Spinal cord (tissue), 10 donors: ENCODE measurements at places on chromosomes 5 and 9.

DNA sequence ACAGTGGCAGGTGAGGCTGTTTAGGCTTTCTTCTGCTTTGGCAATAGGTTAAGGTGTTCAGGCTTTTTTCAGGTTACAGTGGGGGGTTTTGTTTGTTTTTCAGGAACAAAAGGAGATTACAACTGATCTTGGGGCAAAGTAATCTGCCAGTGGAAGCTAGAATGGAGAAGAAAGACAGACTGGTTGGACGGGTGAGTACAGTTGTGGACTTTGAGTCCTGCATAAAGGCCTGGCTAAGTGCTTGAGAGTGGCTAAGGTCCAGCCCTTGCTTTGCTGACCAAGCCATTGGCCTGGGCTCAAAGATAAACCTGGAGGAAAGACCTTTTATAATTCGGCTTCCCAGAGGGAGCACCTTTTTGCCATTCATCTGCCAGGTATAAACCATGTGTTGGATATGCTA lies 63.1 kb downstream of the MTMR12 start:
- no peak for DNase-seq

DNA sequence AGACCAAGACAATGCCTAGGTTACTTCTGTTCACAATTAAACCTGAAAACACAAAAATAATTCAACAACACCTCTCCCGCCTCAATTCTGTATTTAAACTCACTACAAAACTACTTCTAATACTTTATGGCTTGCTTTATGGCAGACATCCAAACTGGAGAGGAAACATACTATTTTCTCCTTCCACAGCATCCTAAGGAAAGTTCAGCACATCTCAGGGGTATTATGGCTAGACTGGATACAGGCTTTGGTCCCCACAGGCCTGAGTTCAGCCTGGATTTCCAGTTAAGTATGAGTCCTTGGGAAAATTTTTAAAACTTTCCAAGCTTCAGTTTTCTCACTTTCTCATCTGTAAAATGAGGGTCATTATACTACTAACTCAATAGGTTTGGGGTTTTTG lies 480.2 kb downstream of the CAAP1 start:
- no peak for DNase-seq

- DNase-seq: no peak
These were observed 177.6 kb downstream of the DEPDC1B start for GRCh38 chr5:60522292-60522905.

GRCh38 chr5:116395226-116395625 lies 179.4 kb downstream of the SEMA6A start:
- no peak for DNase-seq

DNA sequence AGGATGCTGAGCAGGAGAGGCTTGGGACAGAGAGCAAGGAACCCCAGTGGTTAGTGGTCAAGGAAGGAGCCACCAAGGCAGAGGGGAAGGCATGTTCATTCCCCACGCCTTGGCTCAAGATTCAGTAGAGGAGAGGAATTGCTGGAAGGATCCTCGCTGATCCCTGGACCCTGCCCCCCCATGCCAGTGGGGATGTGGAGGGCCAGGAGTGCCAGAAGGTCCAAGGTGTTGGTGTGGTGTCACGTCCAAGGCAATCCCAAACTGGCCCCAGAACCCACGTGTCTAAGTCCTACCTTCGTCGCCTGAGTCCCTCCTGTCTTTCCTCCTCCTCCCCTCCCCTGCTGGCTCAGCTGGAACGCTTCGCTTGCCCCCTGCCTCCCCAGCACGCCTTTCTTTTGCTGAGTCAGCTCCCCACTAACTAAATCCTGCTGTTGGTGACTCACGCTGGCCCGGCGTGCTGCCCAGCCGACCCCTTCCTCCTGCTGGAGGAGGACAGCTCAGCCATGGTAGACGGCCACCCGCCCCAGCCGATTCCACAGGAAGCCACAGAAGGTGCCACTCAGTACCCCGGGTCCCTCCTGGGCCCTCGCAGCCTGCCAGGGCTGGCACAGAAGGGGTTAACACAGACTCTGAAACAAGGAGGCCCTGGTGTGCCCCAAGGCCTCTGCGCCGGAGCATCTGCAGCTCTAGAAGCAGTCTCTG lies 37.6 kb upstream of the ORM1 start:
- DNase-seq: no peak

GRCh38 chr5:129724647-129725046 lies 23.2 kb upstream of the MINAR2 start:
- no peak for DNase-seq

DNA sequence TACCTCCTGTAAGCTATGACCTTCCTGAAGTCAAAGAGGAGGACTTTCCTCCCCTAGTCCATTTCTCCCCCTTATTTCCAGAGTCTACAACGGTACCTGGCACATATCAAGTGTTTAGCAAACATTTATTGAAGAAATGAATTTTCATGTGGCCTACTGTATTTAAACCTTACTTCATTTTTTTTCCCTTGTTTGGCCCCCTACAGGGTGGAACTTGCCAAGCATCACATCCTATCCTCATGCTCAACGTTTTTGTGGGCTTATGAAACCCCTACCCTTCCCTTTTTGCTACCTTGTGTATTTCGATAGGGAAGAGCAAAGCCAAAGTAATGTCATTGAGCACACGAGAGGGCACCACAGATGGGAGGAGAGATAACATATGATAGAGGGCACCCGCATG lies 1857.8 kb upstream of the WWC1 start:
- no peak for DNase-seq

DNA sequence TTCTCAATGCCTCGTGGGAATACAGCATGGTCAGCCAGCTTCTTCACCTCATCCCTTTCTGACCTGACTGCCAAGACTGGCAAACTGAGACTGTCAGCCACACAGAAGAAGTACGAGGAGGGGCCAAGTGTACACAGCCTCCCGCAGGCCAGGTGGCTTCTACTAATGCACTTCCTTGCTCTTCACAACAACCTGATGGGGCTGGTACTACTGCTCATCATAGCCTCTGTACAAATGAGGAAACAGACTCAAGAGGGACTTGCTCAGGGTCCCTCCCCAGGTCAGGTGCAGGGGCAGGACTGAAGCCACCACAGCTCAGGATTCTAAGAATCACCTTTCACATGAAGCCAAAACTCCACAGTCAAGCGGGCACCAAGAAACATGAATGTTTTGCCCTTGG lies 21.3 kb downstream of the NIPAL4 start:
- no peak for DNase-seq

DNA sequence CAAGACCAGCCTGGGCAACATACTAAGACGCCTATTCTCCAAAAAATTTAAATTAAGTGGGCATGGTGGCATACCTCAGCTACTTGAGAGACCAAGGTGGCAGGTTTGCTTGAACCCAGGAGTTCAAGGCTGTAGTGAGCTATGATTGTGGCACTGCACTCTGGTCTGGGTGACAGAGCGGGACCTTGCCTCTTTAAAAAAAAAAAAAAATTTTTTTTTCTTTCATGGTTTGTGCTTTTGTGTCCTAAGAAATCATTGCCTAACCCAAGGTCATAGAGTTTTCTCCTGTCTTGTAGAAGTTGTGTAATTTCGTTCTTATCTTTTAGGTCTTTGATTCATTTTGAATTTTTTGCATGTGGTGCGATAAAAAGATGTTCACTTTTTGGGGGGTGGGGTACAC lies 12.3 kb downstream of the GPBP1 start:
- no peak for DNase-seq

GRCh38 chr5:1031306-1031959 lies 22.8 kb downstream of the NKD2 start:
- no peak for DNase-seq

- no peak for DNase-seq
These were observed 36.9 kb upstream of the PIP5K1B start for GRCh38 chr9:68668127-68668526.
